CD4-positive, alpha-beta T cell treated with Interleukin-10 for 1 hour (primary cell): ENCODE measurements at places on chromosomes 5 and 9.

DNA sequence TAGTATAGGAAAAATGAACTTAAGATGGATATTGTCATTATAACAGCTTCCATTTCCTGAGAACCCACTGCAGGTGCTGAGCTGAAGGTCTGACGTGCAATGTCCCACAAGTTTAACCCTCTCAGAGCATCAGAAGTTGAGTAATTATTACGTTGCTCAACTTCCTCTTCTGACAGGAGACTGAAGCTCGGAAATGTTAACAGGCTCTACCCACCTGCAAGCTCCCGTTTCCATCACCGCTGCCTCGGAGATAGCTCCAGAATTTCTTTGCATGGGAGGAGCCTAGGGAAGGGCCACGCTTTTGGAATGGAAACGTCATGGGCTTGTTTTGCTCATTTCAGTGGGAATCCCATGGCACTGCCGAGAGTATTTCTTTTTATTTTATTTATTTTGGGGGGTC, 1.0 kb upstream of the NTMT1 start:
- DNase-seq: peak; percentile 47

DNA sequence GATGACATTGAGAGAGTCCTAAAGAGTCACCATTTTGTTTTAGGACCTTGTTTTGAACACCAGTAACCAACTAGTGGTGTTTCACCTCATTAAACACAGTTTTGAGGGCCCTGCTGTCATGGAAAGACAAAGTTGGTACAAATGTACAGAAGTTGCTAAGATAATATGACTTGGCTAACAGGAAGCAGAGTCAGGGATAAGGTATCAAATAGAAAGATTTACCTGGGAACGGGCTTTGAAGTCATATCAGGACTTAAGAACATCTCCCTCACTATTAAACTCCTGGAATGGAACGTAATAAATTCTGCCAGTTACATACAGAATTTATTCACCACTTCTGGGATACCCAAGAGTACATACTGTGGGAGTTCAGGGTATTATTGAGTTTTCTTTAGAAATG, 115.6 kb downstream of the SNCAIP start:
- DNase-seq: no peak

GRCh38 chr9:1979741-1980367, 35.3 kb upstream of the SMARCA2 start:
- DNase-seq: no peak

- no peak for DNase-seq
Observed at GRCh38 chr9:77374266-77374665, 196.9 kb downstream of the VPS13A start.
